ENCODE measurements at places on chromosomes 6 and 20. TPM values are rescaled to one million over a fixed set of nuclear protein-coding genes. Genes with fewer than 3 reads are reported as not detected.

GRCh38 chr6:143276436-143276835, 174.1 kb downstream of the ADAT2 start:
- DNase-seq, result no peak

The B4GALT5 gene
- polyA plus RNA-seq, result 0.73 TPM

The ABHD16B gene
- polyA plus RNA-seq, result 0.57 TPM

The FAM184A gene
- polyA plus RNA-seq, result 2.2 TPM

The CDYL gene
- polyA plus RNA-seq, result 6.1 TPM

The ERVFRD-1 gene
- not detected for polyA plus RNA-seq
